Cardiac septum (tissue), 1 donor: ENCODE measurements at places on chromosomes 2 and 18.

- DNase-seq: no peak
These were observed 483.8 kb downstream of the NUP35 start for GRCh38 chr2:183607995-183608394.

- DNase-seq: no peak
These were observed 55.3 kb upstream of the REL start for GRCh38 chr2:60826111-60826510.

DNA sequence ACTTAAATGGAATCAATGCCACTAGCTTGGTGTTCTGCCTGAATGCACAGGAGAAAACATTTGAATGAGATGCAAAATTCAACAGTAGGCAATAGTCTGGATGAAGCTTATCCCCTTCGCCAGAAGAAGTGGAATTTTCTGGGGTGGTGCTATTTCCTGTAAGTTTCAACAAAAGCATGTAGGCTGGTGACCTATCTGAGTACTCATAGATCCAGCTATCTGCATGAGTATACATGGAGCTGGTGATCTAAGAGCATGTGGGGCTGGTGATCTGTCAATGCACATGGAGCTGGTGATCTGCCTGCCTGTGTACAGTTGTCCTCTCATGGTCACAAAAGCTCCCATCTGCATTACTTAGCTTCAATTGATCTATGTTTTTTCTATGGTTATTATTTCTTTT is 71.2 kb downstream of the SLC9A4 start:
- no peak for DNase-seq

DNA sequence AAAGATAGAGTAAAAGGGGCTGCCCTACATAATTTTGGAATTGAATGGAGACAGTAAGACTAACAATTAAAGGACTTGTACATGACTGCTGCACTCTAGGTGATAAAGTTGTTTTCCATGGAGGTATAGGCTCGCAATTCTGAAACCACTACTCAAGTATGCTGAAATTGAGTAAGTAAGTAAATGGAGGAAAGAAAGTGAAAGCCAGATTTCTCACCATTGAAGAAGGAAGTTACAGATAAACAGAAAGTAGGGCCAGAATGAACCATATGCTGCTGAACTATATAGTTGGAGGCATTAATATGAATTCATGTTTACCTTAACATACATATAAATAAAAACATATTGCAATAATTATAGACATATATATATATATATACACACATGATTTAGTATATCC is 225.7 kb upstream of the ST6GAL2 start:
- no peak for DNase-seq

DNA sequence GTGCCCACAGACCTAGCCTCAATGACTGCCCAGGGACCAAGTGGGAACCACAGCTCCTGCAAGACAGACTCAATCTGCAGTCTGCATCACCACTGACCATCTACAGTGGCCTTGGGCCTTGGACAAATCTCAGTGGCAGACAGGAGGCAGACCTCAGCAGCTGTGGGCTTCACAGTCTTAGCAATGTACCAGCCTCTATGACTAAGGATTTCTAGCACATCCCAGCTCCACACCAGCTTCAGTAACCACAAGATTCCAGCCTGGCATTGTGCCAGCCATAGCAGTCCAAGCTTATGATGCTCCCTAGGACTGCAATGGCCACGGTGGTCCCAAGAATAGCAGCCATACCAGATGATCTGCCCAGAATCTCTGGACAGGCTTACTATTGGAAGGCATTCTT is 19.6 kb upstream of the WDR75 start:
- DNase-seq: no peak

DNA sequence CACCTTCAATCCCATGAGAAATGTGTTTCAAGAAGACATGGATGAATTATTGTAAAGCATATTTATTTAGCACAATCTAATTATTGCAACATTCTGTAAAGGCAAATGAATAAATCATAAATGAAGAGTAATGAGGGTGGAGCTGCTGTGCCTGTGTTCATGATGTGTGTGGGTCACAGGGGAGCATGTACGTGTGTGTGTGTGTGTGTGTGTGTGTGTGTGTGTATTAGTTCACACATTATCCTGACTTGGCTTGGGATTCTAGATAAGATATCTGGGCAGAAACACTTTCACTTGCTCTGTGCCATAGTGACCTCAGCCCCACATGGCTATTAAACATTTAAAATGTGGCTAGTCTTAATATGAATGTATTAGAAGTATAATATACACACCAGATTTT is 361.8 kb downstream of the ALK start:
- no peak for DNase-seq

- DNase-seq: no peak
These were observed 40.7 kb upstream of the TANK start for GRCh38 chr2:161119483-161119882.

GRCh38 chr2:113148606-113149552 is 21.5 kb downstream of the IL1RN start:
- no peak for DNase-seq

DNA sequence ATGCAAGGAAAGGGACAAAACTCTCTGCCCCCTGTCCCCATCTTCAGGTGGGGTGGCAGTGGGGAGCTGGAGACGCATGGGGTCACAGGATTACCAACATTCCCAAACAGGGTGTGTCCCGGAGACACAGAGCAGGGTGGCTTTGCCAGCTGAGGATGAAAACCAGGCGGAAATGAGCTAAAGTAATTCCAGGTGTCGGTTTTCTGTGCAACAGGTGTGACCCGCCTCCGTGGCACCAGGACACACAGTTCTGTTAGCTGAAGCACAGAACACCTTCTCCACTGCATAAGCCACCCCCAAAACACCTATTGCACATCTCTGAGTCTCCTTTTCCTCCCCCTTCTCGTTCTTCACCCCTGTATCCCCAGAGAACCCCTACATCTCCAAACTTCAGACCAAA is 122.7 kb upstream of the GLI2 start:
- no peak for DNase-seq

DNA sequence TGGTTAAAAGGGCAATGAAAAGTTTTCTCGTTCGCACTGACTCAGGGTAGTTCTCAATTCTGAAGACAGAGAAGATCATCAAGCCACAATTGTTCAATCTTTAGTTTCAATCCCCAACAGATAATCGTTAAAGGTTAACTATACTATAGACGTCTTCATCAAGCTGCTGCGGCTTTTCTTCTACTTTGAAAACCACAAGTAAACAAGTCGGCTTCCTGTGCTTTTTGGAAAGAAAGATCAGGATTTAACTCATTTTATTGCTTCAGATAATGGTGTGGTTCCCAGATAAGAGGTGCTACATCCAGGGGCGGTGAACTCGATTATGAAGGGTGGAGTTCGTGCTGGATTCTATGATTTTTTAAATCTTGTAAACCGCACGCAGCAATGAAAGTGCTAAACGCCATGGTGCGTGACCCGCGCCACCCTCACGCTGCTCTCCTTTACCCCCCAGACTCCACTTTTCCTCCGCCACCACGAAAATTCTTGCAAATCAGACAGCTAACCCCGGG is 545 bp upstream of the CDCA7 start:
- no peak for DNase-seq

DNA sequence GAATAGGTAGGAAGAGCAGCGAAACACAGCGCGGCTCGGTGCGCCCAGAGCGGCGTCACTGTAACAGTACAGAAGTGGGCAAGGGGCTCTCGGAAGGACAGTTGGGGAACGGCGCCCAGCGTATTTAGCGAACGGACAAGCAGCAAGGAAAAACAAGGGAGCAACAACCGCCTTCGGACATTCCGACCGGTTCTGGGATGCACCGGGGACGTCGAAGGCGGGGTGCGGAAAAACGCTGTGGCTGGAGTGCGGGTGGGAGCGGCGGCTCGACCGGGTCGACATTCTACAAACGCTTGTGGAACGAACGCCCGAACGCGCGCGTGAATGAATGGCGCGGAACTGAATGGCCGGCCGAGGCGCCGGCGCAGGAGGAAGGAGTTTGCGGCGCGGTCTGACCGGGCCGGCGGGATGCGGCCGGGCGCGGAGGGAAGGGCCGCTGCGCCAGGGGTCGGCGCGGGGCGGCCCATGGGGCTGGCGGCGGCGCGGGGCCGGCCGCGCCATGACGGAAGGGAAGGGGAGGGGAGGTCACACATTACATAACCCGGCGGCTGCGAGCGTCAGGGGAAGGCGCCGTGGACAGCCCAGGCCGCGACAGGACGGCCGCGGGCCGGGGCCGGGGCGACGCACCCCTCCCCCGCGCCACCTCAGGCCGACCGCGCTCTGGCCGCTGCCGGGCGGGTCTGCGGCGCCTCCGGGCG is 605 bp downstream of the REV1 start:
- peak; percentile 85 for DNase-seq

DNA sequence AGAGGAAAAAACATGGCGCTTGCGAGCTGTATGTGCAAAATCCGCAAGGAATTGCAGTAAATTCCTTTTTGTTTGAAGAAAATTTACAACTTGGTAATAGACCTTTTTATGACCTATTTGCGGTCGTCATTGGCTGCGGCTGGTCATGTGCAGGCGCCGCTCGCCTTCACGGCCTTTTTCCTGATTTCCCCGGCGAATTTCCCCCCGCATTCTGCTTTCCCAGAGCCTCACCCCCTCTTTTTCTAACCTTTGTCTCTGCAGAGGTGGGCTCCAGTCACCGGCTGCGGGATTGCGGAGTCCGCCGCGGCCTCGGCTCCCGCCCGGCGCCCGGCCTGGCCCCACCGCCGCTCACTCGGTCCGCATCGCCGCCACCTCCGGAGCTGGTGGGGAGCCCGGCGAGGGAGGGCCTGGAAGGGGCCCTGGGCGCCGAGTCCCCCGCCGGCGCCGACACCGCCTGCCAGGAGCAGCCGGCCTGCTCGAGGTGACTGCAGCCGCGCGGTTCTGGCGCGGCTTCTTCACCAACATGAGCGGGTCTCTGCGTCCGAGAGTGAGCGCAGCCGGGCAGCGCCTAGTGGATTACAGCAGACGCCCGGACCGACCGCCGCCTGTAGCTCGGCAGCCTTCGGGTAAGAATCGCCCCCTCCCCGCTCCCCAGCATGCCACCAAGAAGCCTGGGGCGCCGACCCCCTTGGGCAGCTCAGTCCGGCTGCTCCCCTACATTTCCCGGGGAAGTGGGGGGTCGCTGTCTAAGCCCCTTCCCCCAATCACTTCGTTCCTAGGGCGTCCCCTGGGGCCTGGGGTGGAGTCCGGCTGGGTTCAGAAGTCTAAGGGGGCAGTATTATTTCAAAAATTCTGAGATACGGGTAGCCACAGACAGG is 7.1 kb downstream of the HOXD8 start:
- DNase-seq: no peak

DNA sequence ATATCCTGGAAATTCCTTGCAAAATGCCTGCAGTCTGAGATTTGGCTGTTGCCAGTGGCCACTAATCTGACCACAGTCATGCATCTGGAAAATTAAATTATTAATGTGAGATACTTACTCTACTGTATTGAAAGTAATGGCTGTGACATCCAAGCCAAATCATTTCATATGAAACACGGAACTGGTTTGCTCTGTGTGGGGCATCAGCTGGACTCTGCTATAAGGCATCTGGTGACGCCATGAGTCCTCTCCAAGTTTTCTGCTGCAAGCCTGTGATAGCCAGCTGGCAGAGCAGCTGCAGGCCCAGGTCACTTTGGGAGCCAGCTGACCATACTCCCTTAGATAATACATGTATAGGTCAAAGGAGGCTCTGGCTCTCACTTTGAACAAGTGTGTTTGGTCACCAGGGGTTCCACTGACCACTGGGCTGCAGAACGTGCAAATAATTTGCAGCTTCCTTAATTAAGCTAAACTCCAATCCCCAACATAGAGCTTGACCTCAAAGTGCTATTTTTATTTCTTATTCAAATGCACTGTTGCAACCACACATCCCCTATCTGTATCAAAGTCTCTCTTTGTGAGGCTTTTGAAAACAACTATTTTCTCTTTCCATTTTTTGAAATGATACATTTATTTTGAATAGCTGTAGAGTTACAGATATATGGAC is 152.9 kb downstream of the NCKAP5 start:
- DNase-seq: no peak

DNA sequence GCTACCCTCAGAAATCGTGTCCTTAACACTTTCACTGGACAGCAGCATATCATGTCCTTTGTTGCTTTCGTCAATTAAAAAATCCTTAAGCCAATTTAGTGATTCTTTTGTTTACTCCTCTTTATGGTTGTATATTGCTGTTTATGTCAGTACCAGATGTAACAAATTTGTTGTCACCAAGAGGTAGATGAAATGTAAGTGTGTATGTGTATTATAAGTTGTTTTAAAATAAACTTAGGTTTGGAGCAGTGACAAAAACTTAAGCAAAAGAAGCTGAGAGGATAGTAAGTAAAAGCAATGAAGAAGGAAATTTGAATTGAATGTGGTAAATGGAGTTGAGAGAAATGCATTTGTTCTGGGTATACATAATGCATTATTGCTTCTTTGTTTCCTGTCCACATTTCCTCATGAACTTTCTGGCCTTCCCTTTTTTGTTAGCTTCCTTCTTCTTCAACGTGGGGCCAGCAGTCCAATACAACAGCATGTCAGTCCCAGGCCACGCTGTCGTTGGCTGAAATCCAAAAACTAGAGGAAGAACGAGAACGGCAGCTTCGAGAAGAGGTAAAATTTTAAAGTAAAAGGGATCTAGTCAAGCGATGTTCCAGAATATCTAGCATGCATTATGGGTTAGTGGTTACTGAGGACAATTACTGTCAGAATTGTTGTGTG is 30.5 kb upstream of the SNORC start:
- DNase-seq: peak; percentile 82

DNA sequence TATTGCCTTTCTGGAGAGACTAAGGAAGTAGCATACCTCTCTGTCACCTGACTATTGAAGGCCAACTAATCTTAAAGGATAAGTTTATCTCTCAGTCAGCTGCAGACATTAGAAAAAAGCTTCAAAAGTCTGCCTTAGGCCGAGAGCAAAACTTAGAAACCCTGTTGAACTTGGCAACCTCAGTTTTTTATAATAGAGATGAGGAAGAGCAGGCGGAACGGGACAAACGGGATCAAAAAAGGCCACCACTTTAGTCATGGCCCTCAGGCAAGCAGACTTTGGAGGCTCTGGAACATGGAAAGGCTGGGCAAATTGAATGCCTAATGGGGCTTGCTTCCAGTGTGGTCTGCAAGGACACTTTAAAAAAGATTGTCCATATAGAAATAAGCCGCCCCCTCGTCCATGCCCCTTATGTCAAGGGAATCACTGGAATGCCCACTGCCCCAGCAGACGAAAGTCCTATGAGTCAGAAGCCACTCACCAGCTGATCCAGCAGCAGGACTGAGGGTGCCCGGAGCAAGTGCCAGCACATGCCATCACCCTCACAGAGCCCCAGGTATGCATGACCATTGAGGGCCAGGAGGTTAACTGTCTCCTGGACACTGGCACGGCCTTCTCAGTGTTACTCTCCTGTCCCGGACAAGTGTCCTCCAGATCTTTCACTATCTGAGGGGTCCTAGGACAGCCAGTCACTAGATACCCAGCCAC is 61.5 kb upstream of the FAM98A start:
- no peak for DNase-seq
